Placental pericyte (primary cell): ENCODE measurements at places on chromosomes 11 and 22. TPM values are rescaled to one million over a fixed set of nuclear protein-coding genes. Genes with fewer than 3 reads are reported as not detected.

IGSF9B gene
- total RNA-seq, result under 0.01 TPM in 1 of 2 replicates, not detected in the other

OR51E1 gene
- not detected in 2 replicates for total RNA-seq

CALCA gene
- total RNA-seq, result not detected in 2 replicates

IL17RA gene
- total RNA-seq, result 7.0 and 8.1 TPM in 2 replicates

KIAA1671 gene
- total RNA-seq, result 10.9 TPM in 2 replicates

CSNK1E gene
- total RNA-seq, result 184 and 344 TPM in 2 replicates

KRTAP5-8 gene
- not detected in 2 replicates for total RNA-seq
